ENCODE measurements at places on chromosomes 12 and 14. TPM values are rescaled to one million over a fixed set of nuclear protein-coding genes. Genes with fewer than 3 reads are reported as not detected.

Gene COPZ1
- polyA plus RNA-seq: 94.9 TPM

Gene RND1
- 1.8 TPM for polyA plus RNA-seq

Gene CLEC7A
- polyA plus RNA-seq: 25.5 TPM

Gene RNU4-1
- polyA plus RNA-seq: not detected

Gene TEDC1
- polyA plus RNA-seq: 23.3 TPM

Gene TAS2R10
- 0.21 TPM for polyA plus RNA-seq

Gene REC8
- polyA plus RNA-seq: 47.8 TPM

Gene TMPRSS12
- polyA plus RNA-seq: not detected

Gene NKX2-1
- polyA plus RNA-seq: 0.02 TPM

Gene BEST3
- 2.7 TPM for polyA plus RNA-seq

Gene KCNC2
- 0.02 TPM for polyA plus RNA-seq

Gene FZD10
- polyA plus RNA-seq: 0.37 TPM

DNA sequence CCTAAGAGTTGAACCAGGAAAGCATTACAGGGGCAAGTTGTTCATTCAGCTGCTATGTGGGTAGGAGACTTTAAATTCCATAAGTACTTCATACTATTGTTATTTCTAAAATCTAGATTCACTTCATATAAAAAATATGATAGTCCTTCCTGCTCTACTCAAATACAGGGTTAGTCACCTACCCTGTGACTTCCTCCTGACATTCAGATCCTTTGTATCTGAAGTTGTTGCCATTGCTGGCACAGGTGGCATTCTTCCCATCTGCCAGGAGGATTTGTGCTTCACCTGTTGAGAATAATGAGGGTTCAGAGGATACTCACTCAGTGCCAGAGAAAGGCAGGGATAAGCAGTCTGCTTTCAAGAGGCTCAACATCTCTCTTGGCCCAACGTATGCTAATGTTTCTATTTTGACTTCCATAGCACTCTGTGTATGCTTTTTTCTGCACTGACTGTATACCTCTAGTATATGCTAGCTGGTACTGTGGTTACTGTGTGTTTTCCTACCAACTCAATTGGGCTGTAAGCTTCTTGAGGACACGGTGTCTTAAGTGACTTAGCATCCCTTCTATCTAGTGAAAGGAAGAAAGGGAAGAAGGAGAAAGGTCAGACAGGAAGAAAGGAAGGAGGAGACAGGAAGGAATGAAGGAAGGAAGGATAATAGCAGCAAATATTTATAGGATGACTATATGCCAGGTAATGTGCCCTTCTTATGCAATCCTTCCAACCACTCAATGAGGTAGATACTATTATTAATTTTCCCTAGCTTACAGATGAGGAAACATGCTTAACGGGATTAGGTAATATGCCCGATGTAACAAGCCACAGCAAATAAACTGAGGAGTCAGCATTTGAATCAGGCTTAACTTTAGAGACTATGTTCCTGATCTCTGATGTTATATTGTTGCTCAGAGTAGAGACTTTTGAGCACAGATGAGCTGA, 38.5 kb upstream of the FGF6 start:
- H3K4me3 ChIP-seq: no peak overlapping the region
- no peaks in the 10 kb centered on the region for H3K27me3 ChIP-seq
- H3K4me1 ChIP-seq: no peaks in the 10 kb centered on the region
- no peak for DNase-seq

DNA sequence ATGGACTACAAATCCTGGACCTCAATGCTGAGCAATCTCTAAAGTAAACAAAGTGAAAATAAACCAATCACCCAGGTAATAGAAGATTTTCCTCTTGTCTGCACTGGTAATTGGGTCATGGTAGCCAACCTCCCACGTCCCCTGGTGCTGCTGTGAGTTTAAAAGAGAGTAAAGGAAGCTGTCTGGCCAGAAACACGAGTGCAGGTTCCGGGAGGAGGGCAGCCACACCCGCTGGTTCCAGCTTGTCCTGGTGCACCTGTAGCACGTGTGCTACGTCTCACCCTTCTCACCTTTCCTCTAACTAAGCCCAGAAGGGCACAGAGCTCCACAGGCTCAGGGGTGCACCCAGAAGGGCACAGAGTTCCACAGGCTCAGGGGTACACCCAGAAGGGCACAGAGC, 5.4 kb downstream of the CRACR2A start:
- no peak overlapping the region for H3K27ac ChIP-seq
- peaks cover 24% of the 10 kb centered on the region for H3K4me1 ChIP-seq
- peaks cover 19% of the 10 kb centered on the region for H3K36me3 ChIP-seq
- no peaks in the 10 kb centered on the region for H3K27me3 ChIP-seq
- no peak overlapping the region for H3K4me3 ChIP-seq
- DNase-seq: no peak

DNA sequence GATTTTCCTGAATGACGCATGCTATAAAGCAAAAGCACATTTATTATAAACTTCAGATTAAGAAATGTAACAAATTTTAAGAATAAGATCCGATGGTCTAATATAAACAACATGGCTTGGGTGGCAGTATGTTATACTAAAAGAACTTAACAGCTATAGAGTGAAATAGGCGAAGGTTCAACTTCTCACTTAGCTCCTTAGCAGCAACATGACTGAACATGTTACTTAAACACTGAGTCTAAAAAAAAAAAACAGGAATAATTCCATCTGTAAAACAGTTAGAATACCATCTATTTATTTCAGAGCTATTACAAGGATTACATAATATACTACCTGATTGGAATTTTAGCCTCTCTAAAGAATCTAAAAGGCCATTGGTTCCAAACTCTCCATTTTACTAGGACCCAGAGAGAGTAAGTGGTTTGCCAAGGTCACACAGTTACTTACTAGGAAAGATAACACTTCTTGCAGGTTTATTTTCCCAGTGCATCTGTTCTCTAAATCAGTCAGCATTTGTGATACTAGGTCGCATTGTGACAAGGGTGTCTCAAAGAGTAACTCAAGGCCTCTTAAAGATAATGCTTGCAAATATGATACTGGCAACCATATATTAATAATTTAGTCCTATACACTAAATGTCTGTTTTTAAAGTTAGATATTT, 14.8 kb downstream of the OSBPL8 start:
- DNase-seq: no peak
- H3K4me3 ChIP-seq: no peak overlapping the region
- H3K4me1 ChIP-seq: peaks cover 4% of the 10 kb centered on the region
- H3K36me3 ChIP-seq: no peaks in the 10 kb centered on the region
- no peak overlapping the region for H3K27ac ChIP-seq
- H3K27me3 ChIP-seq: no peaks in the 10 kb centered on the region

- no peak overlapping the region for H3K4me3 ChIP-seq
- H3K36me3 ChIP-seq: no peaks in the 10 kb centered on the region
- no peaks in the 10 kb centered on the region for H3K4me1 ChIP-seq
- H3K27ac ChIP-seq: no peak overlapping the region
Measured at GRCh38 chr14:36514278-36515104, 5.5 kb downstream of the NKX2-1 start.

DNA sequence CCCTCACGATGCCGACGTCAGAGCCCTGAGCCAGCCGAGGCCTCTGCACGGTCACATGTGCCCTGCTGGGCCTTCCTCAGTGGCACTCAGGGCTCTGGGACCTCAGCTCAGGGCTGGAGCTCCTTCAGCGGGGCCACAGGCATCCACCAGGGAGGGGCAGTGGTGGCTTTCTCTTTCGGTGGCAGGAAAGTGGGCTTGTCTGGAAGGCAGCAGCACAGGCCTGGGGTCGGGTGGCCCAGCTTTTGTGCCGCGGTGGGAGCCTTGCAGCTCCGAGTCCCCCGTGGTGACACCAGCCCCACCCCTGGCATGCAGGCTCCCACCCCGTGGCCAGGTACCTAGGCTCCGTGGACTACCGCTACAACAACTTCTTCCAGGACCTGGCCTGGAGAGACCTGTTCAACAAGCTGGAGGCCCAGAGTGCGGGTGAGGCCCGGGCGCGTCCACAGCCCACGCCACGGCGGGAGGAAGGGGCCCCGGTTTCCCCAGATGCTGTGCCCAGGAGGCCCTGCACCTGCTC, 14.2 kb upstream of the TEX22 start:
- peaks cover 44% of the 10 kb centered on the region for H3K36me3 ChIP-seq
- no peaks in the 10 kb centered on the region for H3K27me3 ChIP-seq
- no peak overlapping the region for H3K27ac ChIP-seq

- H3K27me3 ChIP-seq: no peaks in the 10 kb centered on the region
- no peaks in the 10 kb centered on the region for H3K4me1 ChIP-seq
- H3K4me3 ChIP-seq: no peak overlapping the region
- H3K27ac ChIP-seq: no peak overlapping the region
- DNase-seq: no peak
Measured at GRCh38 chr12:85266356-85266755, 13.7 kb upstream of the ALX1 start.

- H3K4me1 ChIP-seq: no peaks in the 10 kb centered on the region
- H3K4me3 ChIP-seq: no peak overlapping the region
- no peaks in the 10 kb centered on the region for H3K27me3 ChIP-seq
Measured at GRCh38 chr14:72318648-72319047, 386.4 kb downstream of the RGS6 start.

- DNase-seq: no peak
- peaks cover 9% of the 10 kb centered on the region for H3K4me1 ChIP-seq
- no peaks in the 10 kb centered on the region for H3K36me3 ChIP-seq
- H3K27me3 ChIP-seq: peaks cover 7% of the 10 kb centered on the region
- H3K4me3 ChIP-seq: peak overlapping the region; percentile 89
Measured at GRCh38 chr14:99971941-99972747, 93.1 kb upstream of the EVL start.

GRCh38 chr12:111599453-111600204, 514 bp upstream of the ATXN2 start:
- H3K36me3 ChIP-seq: no peaks in the 10 kb centered on the region
- H3K4me1 ChIP-seq: peaks cover 2% of the 10 kb centered on the region
- H3K27ac ChIP-seq: peak overlapping the region; percentile 18

DNA sequence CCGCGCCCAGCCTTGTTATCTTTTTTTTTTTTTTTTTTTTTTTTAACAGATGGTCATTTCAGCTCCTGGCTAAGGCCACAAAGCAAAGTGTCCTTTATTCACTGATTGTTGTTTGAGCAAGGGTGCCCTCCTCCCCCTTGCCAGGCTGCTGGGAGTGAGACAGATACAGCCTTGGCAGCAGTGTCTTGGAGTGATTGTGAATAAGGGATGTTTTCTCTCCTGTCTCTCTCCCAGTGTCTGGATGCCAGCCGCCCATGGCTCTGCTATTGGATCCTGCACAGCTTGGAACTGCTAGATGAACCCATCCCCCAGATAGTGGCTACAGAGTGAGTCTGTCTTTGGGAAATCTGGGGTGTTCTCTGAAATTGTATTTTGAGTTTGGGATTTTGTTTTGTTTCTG, 28.7 kb downstream of the FNTB start:
- H3K27me3 ChIP-seq: no peaks in the 10 kb centered on the region
- no peaks in the 10 kb centered on the region for H3K4me1 ChIP-seq
- DNase-seq: no peak
- peaks cover 41% of the 10 kb centered on the region for H3K36me3 ChIP-seq

- H3K27ac ChIP-seq: no peak overlapping the region
- no peak overlapping the region for H3K4me3 ChIP-seq
- no peaks in the 10 kb centered on the region for H3K36me3 ChIP-seq
- no peaks in the 10 kb centered on the region for H3K27me3 ChIP-seq
Measured at GRCh38 chr14:34365309-34365915, 96.6 kb downstream of the SPTSSA start.

- no peak overlapping the region for H3K4me3 ChIP-seq
- no peak for DNase-seq
- H3K27me3 ChIP-seq: no peaks in the 10 kb centered on the region
- no peaks in the 10 kb centered on the region for H3K4me1 ChIP-seq
- no peak overlapping the region for H3K27ac ChIP-seq
Measured at GRCh38 chr14:58739674-58740073, 101.9 kb downstream of the DACT1 start.

DNA sequence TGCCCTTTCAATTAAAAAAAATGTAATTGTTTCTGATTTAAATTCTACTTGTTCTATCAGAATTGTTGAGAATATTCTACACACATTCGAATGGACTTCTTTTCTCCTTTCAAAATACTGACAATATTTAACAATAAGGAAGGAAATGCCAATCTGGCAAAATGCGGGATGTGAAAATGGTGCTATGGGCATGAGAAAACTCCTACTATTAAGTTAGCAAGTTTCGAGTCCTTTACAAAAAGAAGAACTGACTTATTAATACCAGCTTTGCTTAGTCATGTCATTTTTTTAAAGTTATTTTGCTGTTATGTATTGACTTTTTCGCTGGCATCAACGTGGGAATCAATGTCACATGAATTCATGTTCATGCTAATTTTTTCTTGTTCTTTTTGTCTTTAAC, 31.7 kb upstream of the ARL1 start:
- H3K4me3 ChIP-seq: no peak overlapping the region
- DNase-seq: no peak
- H3K27me3 ChIP-seq: no peaks in the 10 kb centered on the region

GRCh38 chr12:15346488-15346887, 24.2 kb downstream of the PTPRO start:
- no peaks in the 10 kb centered on the region for H3K36me3 ChIP-seq
- no peak overlapping the region for H3K27ac ChIP-seq
- no peaks in the 10 kb centered on the region for H3K27me3 ChIP-seq

- H3K27ac ChIP-seq: no peak overlapping the region
- H3K4me3 ChIP-seq: no peak overlapping the region
- no peaks in the 10 kb centered on the region for H3K36me3 ChIP-seq
- H3K27me3 ChIP-seq: no peaks in the 10 kb centered on the region
Measured at GRCh38 chr14:37237094-37237493, 39.4 kb downstream of the MIPOL1 start.

DNA sequence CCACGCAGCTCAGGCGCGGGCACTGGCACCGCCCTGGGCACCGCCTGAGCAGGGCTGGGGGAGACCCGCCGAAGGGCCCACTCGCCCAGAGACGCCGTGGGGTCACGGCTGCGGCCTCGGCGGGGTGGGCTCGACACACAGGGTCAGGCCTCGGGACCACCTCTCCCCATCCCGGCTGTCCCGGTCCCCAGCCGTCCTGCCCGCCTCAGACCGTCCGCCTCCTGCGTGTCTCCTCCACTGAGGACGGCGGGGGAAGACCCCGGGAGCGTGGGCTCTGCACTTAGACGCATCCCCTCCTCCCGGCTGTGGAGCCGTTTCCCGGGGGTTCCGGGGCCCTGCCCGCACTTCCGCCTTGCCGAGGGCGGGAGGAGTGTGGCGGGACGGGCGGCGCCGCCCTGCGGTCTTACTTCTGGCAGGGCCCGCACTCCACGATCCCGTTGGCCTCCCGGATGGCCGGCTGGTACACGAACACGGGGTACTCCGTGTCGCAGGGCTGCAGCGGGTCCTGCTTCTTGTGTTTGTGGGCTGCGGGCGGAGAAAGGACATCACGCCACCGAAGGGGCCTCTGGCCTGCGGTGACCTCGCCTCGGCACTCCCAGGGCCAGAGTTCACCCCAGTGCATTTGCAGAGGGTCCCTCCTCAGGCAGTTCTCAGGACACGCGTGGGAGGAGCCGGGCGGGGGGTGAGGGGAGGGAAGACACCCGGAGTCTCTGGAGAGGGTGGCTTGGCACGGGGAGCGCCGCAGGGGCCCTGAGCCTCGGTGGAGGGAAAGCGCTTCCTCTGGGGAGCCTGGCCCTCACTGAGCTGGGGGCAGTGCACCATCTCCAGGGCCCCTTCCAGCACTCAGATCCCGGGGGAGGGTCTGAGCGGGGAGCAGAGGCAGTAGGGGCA, 23.1 kb upstream of the LRTM2 start:
- no peaks in the 10 kb centered on the region for H3K27me3 ChIP-seq
- H3K27ac ChIP-seq: peak overlapping the region; percentile 85
- peak overlapping the region; percentile 78 for H3K4me3 ChIP-seq

- no peaks in the 10 kb centered on the region for H3K27me3 ChIP-seq
- no peaks in the 10 kb centered on the region for H3K36me3 ChIP-seq
- no peak overlapping the region for H3K4me3 ChIP-seq
- no peak overlapping the region for H3K27ac ChIP-seq
- no peak for DNase-seq
Measured at GRCh38 chr14:91732859-91733477, 1.1 kb upstream of the CATSPERB start.

- H3K4me3 ChIP-seq: no peak overlapping the region
- H3K27ac ChIP-seq: no peak overlapping the region
- no peaks in the 10 kb centered on the region for H3K36me3 ChIP-seq
- H3K27me3 ChIP-seq: no peaks in the 10 kb centered on the region
- DNase-seq: no peak
Measured at GRCh38 chr12:115097416-115097815, 413.4 kb upstream of the TBX3 start.
